ENCODE measurements at places on chromosomes 2 and 18. TPM values are rescaled to one million over a fixed set of nuclear protein-coding genes. Genes with fewer than 3 reads are reported as not detected.

The SLC19A3 gene
- total RNA-seq, result 483 TPM

The FEV gene
- total RNA-seq, result not detected

The TMEM37 gene
- 34.9 TPM for total RNA-seq

The FBXO15 gene
- not detected for total RNA-seq

The PDE1A gene
- total RNA-seq, result 10.9 TPM

The RBBP8 gene
- 13.0 TPM for total RNA-seq

The FNDC4 gene
- total RNA-seq, result 65.4 TPM

The SULT1C2 gene
- total RNA-seq, result not detected

The SLC4A3 gene
- total RNA-seq, result 1.3 TPM

The PROKR1 gene
- total RNA-seq, result 0.65 TPM

The CMPK2 gene
- 17.1 TPM for total RNA-seq

The MATN3 gene
- 1.5 TPM for total RNA-seq

The SPOPL gene
- total RNA-seq, result 35.5 TPM

The TRABD2A gene
- total RNA-seq, result 2.4 TPM

The HSPE1 gene
- 36.4 TPM for total RNA-seq

The TEKT4 gene
- total RNA-seq, result not detected

The NLRC4 gene
- total RNA-seq, result 6.8 TPM

The CFAP210 gene
- not detected for total RNA-seq

The MC4R gene
- total RNA-seq, result not detected

The TMEM163 gene
- 3.2 TPM for total RNA-seq

The RTN4 gene
- 347 TPM for total RNA-seq

The RTTN gene
- total RNA-seq, result 13.1 TPM

The GALR1 gene
- 0.98 TPM for total RNA-seq

The LOXHD1 gene
- total RNA-seq, result 3.2 TPM

The MDH1B gene
- 0.65 TPM for total RNA-seq

The CSRNP3 gene
- total RNA-seq, result 1.1 TPM

The MARCO gene
- 23.6 TPM for total RNA-seq

The CFC1 gene
- total RNA-seq, result not detected

The SGPP2 gene
- total RNA-seq, result not detected

The NCKAP1 gene
- total RNA-seq, result 183 TPM

The STPG4 gene
- not detected for total RNA-seq

The SPRED2 gene
- total RNA-seq, result 13.7 TPM

The DSG4 gene
- total RNA-seq, result not detected

The HOXD11 gene
- total RNA-seq, result not detected

The SERPINB13 gene
- not detected for total RNA-seq

The GNLY gene
- 9.8 TPM for total RNA-seq

The PKP4 gene
- 88.5 TPM for total RNA-seq

The KYNU gene
- total RNA-seq, result 38.9 TPM

The THOC1 gene
- 50.3 TPM for total RNA-seq

The AQP12B gene
- total RNA-seq, result not detected

The AGXT gene
- total RNA-seq, result 0.33 TPM

The DAPL1 gene
- not detected for total RNA-seq

The DSC3 gene
- 1.1 TPM for total RNA-seq

The GAREM2 gene
- 0.75 TPM for total RNA-seq
